ENCODE measurements at places on chromosomes 7 and 10.

DNA sequence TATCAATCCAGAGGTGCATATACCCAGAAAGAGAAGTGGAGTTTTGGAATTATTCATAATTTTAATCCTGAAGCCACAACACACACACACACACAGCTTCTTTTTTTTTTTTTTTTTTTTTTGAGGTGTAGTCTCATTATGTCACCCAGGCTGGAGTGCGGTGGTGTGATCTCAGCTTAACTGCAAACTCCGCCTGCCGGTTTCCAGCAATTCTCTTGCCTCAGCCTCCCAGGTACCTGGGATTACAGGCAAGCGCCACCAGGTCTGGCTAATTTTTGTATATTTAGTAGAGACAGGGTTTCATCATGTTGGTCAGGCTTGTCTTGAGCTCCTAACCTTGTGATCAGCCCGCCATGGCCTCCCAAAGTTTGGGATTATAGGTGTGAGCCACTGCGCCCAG lies 35.4 kb downstream of the TET1 start:
- DNase-seq: no peak

DNA sequence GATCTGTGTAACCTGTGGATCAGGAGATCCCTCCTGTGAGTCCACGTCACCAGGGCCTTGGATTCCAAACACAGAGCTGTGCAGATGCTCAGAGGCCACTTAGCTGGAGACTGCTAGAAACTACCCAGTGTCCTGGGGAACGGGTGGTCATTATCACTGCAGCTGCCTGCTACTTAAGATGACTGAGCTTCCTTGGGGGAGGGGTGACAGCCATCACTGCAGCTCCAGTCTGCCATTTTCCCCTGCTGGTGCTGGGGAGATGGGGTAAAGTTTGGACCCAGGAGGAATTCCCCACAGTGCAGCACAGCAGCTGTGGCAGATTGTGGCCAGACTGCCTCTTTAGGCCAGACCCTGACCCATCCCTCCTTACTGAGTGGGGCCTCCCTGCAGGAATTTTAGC lies 78.8 kb upstream of the VOPP1 start:
- no peak for DNase-seq

- DNase-seq: no peak
Measured at GRCh38 chr7:121420976-121421375, 24.9 kb upstream of the FAM3C start.

- DNase-seq: peak; percentile 37
Measured at GRCh38 chr7:98116656-98117461, 10.2 kb downstream of the LMTK2 start.

DNA sequence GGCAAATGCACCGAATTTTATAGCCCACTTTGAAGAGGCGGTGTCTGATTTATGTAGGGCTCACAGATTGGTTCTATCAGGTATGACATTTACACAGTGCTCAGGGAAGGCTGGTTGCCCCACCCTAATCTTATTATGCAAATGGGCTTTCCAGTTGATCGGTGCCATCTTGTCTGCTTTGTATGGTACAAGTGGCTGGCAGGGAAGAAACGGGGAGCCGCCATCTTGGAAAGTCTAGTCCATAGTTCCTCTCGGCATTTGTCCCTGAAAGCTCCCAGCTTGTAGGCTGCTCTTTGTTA lies 36.6 kb downstream of the TMEM229A start:
- DNase-seq: no peak

GRCh38 chr7:114081606-114082425 lies 163.0 kb upstream of the PPP1R3A start:
- peak; percentile 53 for DNase-seq

DNA sequence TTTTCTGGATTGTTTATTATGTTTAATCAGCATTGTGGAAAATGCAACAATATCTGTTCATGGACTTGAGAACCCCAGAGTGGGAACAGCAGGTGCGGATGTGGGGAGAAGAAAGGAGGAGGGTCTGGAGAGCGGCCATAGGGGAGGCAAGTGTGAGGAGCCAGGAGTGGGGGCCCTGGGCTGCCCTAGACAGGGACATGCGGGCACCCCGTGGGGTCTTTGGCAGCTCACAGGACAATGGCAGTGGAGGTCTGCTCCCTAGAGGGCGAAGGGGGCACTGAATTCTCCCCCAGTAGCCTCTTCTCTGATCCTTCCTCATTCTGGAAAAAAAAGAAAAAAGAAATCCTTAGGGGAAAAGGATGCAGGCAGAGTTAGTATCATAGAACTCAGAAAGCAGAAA lies 8.9 kb downstream of the TMEM176B start:
- no peak for DNase-seq

Data from EH (cell line).